ENCODE measurements at places on chromosomes 3 and 15.

GRCh38 chr3:177512945-177513814, 315.9 kb upstream of the TBL1XR1 start:
- H3K36me3 ChIP-seq, result no peaks in the 10 kb centered on the region
- H3K4me3 ChIP-seq, result no peak overlapping the region
- H3K27ac ChIP-seq, result no peak overlapping the region
- no peaks in the 10 kb centered on the region for H3K4me1 ChIP-seq
- no peaks in the 10 kb centered on the region for H3K27me3 ChIP-seq

- DNase-seq, result no peak
- H3K27ac ChIP-seq, result no peak overlapping the region
- no peaks in the 10 kb centered on the region for H3K27me3 ChIP-seq
- H3K4me1 ChIP-seq, result no peaks in the 10 kb centered on the region
Observed at GRCh38 chr3:126067959-126068358, 16.0 kb downstream of the SLC41A3 start.

DNA sequence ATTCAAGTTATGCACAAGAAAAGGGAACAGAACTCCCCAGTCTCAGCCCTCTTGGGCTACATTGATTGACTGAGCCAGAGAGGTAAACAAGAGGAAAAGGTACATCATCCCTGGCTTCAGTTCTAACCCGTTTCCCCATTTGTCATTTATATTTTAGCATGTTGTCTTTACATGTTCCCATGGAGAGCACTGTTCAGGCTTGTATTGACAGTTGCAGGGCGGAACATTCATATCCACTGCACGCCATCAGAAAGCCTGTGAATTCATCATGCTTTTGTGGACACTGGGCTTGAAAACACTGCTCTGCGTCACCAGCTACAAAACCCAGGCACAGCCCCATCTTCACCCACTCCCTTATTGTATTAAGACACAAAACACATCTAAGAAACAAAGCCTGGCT, 240.9 kb upstream of the EIF1B start:
- H3K36me3 ChIP-seq, result no peaks in the 10 kb centered on the region
- no peak overlapping the region for H3K27ac ChIP-seq
- DNase-seq, result no peak

- no peaks in the 10 kb centered on the region for H3K27me3 ChIP-seq
- no peaks in the 10 kb centered on the region for H3K4me1 ChIP-seq
- no peak overlapping the region for H3K27ac ChIP-seq
- H3K36me3 ChIP-seq, result no peaks in the 10 kb centered on the region
- DNase-seq, result no peak
Observed at GRCh38 chr3:57423335-57423734, 120.8 kb downstream of the DNAH12 start.

- peak; percentile 59 for DNase-seq
- no peaks in the 10 kb centered on the region for H3K36me3 ChIP-seq
- H3K27me3 ChIP-seq, result no peaks in the 10 kb centered on the region
- H3K4me1 ChIP-seq, result peaks cover 37% of the 10 kb centered on the region
Observed at GRCh38 chr3:42803414-42804105, 730 bp downstream of the HIGD1A start.

DNA sequence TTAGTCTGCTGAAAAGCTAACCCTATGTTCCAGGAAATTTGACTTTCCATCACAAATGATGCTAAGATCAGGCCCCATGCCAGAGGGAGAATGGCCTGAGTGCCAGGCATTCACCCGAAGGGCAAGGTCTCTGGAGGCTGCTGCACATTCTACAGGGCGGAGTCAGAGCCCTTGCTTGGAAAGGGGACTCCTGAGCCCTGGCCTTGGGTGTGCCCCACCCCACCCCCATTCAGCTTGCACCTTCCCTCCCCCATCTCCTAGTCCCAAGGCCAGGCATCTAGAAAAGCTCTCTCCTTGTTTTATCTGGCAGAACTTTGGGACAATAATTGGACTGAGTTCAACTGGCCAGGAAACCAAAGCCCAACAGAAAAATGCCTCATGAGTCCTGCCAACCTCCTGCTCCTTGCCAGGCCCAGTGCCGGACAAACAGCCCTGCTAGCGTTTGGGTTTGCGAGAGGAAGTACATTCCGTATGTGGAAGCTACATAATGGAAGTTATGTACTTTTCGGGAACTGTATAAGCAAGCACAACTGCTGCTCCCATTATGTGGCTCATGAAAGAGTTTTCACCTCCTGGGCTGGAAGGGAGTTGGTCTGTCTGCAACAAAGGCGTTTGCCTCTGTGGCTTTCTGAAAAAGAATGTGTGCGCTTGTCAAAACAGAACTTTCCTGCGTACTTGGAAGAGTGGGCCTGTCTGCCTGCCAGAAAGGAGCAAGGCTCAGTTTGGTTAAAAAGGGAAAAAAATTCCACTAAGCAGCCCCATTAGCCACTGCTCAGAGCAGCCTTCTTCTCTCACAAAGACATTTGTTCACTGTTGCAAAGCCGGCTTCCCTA, 321.5 kb upstream of the CTNNB1 start:
- peak overlapping the region; percentile 33 for H3K27ac ChIP-seq
- H3K4me3 ChIP-seq, result no peak overlapping the region
- no peaks in the 10 kb centered on the region for H3K27me3 ChIP-seq
- DNase-seq, result no peak
- no peaks in the 10 kb centered on the region for H3K4me1 ChIP-seq

- H3K27me3 ChIP-seq, result no peaks in the 10 kb centered on the region
- no peak overlapping the region for H3K27ac ChIP-seq
- no peaks in the 10 kb centered on the region for H3K36me3 ChIP-seq
- no peak for DNase-seq
- H3K4me3 ChIP-seq, result no peak overlapping the region
Observed at GRCh38 chr15:74828835-74829234, 2.4 kb downstream of the CPLX3 start.

GRCh38 chr3:141044695-141045641, 6.2 kb upstream of the SPSB4 start:
- no peak overlapping the region for H3K27ac ChIP-seq
- H3K36me3 ChIP-seq, result no peaks in the 10 kb centered on the region
- no peak for DNase-seq
- H3K27me3 ChIP-seq, result no peaks in the 10 kb centered on the region
